ENCODE measurements at places on chromosomes 7 and 10.

DNA sequence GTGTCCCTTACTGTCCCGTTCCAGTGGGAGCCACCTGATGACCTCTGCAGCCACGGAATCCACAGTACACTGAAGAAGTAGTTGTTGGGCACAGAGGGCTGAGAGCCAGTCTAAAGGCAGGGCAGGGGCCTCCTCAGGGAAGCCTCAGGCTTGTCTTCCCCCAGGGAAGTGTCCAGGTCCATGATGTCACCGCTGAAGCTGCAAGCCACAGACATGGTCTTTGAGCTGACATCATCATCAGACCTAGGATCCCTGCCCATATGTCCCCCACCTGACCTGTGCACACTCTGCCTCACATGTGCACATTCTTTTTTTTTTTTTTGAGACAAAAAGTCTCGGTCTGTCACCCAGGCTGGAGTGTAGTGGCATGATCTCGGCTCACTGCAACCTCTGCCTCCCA lies 38.4 kb upstream of the ELFN1 start:
- DNase-seq: no peak

- no peak for DNase-seq
Measured at GRCh38 chr10:70162151-70162891, 8.0 kb downstream of the SAR1A start.

DNA sequence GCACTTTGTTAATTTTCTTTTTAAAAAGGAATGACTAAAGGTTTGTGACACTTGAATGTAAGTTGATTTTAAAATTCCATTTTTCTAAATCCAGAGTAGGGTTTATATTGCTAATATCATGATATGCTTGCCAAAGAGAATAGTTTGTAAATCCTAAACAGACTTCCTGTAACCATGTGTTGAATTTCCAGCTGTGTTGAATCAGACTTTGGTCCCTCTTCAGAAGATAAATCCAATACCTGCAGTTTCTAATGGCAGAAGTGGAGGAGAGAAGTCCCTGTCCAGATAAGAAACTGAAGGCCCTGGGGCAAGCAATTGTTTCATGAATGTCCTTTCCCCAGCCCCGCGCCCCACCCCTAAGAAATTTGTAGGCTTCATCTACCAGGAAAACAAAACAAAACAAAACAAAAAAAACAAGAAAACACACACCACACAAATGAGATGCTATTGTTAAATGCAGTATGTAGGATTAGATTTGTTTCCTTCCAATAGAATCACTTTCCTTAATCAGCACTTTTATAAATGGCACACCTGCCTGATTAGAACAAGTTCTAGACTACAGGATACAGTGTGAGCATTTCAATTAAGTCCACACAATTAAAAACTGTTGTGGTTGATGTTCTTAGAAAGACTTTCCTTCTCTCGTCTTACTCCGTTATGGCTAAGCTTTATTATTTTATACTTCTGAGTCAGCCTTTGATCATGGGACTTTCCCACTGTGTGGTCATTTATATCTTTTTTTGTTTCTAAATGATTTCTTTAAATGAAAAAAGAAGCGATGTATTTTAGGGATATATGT lies 122.8 kb downstream of the KAT6B start:
- DNase-seq: no peak

- DNase-seq: no peak
Measured at GRCh38 chr10:66202101-66202500, 723.7 kb upstream of the LRRTM3 start.

- DNase-seq: peak; percentile 74
Measured at GRCh38 chr7:12715372-12716133, 28.1 kb downstream of the ARL4A start.

DNA sequence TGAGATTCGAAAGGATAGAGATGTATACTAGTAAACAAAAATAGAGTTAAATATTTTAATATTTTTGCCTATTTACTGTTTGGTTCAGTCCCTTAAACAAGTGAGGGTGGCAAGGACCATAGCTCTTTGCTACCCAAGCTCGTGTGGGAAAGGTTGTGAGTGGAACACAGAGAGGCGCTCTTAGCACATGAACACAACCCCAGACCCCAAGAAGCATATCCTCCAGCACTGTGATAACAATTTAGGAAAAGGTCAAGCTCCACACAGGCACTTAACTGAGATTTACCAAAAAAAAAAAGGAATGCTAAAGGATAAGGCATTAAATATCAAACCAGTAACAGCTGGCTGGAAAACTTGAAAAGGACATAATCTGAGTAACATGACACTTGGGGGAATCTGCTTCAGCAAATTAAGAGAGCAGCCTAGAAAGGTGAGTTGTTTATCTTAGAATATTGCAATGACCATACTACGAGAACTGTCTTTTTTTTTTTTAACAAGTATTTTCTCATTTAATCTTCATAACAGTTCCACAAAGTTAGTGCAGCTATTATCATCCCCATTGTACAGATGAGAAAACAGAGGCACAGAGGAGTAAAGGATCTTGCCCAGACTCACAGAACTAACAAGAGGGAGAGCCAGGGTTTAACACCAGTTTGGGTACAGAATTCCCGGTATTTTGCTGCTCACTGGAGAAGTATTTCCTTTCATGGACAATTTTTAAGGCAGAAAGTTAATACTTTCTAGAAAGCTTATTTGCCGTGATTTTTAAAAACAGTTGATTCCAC lies 303.5 kb upstream of the AOAH start:
- DNase-seq: no peak

DNA sequence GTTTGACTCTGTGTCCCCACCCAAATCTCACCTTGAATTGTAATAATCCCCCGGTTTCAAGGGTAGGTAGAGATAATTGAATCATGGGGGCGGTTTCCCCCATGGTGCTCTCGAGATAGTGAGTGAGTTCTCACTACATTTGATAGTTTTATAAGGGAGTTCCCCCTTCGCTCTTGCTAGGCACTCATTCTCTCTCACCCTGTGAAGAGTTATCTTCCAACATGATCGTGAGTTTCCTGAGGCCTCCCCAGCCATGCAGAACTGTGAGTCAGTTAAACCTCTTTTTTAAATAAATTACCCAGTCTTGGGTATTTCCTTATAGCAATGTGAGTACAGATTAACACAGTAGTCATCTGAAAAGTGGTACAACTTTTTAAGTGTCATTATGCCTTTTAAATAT lies 913.5 kb upstream of the LRRN3 start:
- DNase-seq: no peak

DNA sequence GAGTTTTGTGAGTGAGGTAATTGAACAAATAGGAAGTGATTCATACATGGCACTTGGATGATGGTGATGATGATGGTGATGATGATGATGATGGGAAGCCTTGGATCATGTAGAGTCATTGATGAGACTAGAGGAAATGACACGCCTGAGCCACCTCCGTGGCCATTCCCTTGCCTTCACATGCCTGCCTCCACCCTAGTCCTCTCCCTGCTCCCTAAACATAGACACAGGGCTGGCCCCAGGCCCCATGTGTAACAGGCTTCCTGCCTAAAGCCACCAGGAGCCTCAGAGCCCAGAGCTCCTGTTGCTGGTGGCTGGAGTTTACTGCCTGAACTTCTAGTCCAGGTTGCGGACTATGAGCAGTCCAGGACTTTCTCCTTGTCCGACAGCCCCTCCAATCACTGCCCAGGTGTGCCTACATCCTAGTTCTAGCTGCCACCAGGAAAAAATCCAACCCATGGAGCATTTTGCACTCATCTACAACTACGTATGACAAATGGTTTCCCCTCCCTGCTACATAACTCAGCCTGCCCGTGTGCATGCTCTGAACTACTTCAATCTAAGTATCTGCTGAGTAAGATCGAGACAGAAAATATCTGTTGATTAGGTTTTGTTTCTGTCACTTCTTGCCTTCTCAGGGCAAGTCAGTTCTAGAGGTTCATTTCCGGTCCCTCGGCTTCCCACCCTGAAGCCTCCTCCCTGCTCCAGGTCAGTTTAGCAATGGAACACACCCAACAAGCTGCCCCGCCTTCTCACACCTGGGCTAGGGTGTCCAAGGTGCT lies 35.5 kb upstream of the KDM7A start:
- DNase-seq: no peak

GRCh38 chr10:23496727-23497126 lies 57.9 kb downstream of the OTUD1 start:
- DNase-seq: no peak

All from mucosa of gallbladder (tissue), 1 donor.